ENCODE measurements at places on chromosomes 12 and 14.

- DNase-seq: no peak
Measured at GRCh38 chr14:77561881-77562280, 54.6 kb downstream of the SPTLC2 start.

- no peak for DNase-seq
Measured at GRCh38 chr14:105844810-105845724, 318.7 kb downstream of the TMEM121 start.

DNA sequence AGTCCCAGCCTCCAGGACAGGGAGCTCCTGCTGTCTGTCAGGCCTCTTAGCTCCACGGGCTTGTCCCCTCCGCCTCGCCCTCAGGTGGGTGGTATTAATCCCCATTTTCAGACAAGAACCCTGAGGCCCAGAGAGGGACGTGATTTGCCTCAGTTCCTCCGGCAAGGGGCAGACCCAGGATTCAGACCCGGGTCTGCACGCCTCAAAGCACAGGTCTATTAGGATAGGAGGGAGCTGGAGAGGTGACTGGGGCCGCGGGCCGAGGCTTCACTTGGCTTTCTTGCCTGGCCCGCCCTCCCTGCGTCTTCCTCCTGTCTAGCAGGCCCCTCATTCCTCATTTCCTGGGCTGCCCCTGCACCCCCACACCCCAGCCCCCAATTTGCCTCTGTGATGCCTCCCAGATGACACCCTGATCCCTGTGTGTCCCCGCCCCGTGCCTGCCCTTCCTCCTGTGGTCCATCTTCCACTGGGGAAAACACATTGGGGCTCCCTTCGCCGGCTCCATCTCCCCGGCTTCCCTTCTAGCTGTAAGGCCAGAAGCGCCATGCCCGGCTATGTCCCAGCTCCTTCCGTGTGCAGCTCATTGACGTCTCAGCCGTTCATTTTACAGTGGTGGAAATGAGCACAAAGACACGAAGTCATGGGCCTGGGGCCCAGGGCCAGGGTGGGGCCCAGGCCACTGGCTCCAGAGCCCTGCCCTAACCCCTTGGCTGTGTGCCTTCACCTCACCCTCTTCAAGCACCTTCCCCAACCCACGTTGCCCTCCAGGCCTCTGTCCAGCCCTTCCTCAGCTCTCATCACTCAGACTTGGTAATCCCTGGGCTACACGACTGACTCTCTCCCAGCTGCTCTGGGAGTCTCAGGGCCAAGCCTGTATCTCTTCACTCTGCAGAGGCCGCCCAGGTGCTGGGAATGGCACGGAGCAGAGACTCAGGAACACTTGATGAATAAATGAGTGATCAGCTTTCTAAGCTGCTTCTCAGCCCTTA lies 15.5 kb upstream of the CYP46A1 start:
- no peak for DNase-seq

DNA sequence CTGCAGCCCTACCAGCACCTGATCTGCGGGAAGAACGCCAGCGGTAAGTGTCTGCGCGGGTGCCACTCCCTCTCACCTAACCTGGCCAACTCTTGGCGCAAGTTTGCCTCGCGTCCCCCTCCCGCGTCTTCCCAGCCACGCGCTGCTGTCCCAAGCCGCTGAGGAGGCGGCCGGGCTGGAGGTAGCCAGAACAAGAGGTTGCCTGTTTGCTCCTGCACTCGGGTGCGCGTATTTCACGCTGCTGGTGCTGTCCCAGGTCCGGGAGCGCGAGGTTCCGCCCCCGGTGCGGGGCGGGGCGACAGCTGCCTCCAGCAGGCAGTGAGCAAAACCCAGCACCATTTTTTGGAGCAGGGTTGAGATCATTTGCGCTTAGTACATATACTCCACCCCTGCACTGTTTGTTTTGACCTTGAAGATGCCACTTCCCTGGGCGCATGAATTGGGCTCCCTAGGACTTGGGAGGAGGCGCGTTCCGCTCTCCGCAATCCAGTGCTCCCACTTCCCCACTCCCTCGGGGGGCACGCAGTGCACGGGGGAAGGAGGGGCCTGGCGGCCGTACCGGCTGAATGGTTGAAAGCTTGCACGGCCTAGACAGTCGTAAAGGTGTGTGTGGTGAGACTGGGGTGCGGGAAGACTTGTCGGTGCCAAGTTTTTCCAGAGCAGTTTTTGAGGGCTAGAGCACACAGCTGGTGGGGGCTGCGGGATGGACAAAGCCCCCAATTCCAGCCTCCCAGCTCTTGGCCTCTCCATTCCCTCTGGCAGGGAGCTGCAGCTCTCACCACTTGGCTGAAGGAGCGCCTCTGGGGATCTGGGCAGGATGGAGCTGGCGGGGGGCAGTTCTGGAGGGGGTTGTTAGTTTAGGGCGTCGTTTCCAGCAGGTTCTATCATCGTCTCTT lies 226.9 kb upstream of the CRY1 start:
- no peak for DNase-seq

DNA sequence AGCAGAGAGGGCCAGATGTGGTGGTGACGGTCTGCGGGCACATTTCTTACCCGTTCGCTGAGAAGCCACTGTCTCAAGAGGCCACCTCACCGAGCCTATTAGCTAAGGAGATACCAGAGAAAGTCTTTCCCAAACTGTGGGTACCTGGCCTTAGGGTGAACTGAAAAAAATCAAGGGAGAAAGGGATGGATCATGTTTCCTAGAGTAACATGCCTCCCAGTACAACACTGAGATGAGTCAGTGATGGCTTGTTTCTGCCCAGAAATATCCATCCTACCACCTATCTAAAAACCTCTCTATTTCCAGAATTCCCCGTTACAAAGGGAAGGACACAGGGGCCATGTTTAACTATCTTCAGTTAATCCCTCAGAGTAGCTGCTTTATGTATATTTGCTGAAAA lies 83.7 kb downstream of the LMNTD1 start:
- DNase-seq: no peak

GRCh38 chr12:21989819-21990412 lies 48.7 kb upstream of the ABCC9 start:
- DNase-seq: no peak

DNA sequence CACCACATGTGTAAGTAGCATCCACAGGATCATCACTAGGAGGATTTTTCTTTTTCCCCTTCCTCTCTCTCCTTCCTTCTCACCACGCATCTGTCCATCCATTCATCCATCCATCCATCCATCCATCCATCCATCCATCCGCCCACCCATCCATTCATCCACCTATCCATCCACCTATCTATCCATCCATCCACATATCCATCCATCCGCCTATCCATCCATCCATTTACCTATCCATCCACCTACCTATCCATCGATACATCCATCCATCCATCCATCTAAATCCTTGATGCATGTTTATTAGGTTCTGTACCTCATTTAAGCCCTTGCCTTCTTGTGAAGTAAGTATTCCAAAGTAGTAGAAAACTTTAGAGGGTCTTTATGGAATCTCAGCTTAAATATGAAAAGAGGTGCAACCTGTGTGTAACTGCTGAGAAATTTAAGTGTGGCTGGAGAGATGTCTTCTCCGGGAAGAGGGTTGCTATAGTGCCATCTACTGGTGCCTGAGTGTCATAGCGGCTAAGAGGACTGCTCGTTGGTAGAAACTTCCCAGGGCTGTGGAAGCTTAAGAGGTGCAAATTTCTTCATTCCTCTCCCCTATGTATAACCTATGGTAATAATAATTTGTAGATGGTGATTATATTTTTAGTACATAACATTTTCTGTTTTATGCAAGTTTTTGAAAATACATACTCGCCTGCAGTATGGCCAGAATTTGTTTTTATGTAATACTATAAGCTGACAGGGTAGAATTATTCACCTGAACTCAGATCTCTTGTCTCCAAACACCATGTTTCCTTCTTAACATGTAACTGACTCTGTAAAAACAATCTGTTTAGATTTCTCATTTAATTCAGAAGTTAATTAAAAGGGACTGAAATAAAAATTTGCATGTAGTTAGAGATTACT lies 46.0 kb downstream of the MYO1H start:
- DNase-seq: no peak

DNA sequence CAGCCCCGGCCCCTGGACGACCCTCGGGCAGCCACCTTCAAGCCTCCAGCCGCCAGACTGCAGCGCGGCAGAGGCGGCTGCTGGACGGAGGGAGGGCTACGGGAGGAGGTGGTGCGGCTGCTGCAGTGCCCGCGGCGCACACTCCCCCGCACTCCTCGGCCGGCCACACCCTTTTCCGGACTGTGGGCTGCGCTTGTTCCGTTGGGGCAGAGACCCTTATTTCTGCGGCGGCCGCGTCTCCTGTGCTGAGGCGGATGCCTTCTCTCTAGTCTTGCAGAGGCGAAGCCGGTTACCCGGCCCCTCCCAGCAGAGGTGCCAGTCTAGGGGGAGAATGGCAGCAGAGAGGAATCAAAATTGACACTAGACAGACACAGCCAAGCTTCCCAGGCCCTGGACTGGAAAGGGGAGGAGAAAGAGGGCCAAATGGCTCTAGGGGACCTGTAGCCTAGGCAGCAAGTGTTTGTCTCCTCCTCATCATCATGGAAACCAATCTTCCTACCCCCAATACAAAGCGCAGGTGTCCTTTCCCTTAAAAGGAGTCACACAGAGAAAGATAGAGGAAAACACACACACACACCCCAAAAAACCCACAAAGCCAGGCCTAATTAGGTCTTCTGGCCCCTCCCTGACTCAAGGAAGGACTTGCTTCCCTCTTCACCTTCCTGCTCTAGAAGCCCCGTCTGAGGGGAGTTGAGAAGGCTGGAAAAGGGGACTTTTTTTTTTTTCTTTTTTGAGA lies 1.3 kb downstream of the ESYT1 start:
- DNase-seq: no peak

DNA sequence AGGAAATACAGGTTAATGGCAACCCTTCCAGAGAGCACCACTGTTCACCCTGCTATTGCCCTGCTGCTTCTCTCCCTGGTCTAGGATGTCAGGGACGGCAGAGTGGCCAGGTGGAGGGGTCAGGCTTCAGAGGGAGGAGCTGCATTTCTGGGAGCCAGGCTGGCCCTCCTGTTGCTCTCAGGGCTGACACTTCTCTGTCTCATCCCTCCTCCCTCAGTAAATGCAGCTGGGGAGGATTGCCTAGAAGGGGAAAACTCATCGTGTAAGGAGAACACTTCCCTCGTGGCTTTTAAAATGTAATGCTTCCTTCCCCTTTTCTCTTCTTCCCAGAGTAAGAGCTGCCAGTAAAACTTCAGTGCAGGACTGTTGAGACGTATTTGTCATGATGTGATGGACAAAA lies 20.8 kb downstream of the SUSD6 start:
- DNase-seq: no peak

DNA sequence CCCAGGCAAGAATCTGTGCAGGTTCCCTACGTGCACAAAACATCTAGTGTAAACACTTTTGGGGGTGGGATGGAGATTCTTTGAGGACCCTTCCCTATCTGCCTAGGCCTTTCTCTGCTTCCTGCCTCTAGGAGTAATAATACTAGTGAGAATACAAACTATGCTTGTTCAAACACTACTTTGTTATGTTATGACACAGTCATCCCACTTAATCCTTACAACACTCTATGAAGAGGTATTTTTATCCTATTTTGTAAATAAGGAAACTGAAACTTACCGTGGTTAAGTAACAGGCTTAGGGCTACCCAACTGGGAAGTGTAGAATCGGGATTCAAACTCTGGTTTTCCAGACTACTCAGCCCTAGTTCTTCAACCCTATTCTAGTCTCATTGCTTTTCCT lies 96.5 kb downstream of the KCNA5 start:
- no peak for DNase-seq

DNA sequence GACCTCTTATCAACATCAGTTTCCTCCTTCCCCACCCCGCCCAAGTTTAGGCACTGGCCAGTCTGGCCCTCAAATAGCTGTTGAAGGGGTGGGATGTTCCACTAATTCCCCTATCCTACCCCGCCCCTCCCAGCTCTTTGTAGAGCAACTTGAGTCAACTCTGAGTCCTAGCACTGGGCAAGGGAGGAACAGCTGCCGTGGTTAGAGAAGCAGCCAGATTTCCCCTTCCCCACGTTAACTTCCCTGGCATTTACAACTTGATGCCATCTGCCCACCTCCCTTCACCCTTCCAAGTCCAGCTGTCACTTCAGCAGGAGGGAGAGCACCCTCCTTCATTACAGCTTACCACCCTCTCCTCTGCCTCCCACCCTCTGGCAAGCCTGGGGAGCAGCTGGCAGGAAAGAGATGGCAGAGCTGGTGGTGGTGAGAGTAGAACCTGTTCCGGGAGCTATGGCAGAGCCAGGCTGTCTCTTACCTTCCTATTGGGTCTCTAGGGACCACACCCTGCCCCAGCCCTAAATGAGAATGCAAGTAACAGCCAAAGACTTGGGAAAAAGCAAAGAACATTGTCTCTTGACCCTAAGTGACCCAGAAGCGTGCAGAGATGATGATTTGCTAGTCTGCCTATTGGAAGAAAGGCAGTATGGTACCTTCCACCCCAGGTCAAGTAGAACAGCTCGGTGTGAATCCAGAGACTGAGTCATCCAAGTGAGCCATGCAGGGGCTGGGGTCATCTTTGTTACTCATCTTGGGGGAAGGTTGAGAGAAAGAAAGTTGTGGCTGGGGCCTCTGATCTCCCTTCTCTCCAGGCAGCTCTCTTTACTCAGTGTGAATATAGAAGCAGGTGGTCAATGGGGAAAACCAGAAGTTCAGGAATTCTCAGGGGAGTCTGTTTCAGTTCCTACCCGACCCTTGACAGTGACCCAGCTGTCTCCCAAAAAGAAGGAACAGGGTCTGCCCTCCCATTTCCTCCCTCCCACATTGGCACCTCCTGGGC lies 1.5 kb downstream of the BLOC1S1 start:
- DNase-seq: no peak

DNA sequence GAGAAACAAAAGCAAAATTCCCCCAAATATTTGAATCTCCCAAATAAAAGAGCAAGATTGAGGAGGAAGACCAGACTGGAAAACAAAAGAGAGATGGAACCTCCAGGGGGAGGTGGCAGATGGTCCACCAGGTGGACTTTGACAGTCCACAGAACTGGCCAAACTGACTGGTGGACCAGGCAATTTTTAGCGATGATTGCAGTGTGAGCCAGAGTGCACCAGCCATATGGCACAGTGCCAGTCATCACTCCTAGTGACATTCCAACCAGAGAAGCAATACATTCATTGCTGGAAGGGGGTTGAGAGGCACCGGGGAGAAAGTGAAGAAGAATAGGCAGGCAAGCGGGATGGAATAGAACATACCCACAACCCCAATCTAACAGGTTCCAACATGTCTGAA lies 182.9 kb downstream of the EXOC5 start:
- no peak for DNase-seq

DNA sequence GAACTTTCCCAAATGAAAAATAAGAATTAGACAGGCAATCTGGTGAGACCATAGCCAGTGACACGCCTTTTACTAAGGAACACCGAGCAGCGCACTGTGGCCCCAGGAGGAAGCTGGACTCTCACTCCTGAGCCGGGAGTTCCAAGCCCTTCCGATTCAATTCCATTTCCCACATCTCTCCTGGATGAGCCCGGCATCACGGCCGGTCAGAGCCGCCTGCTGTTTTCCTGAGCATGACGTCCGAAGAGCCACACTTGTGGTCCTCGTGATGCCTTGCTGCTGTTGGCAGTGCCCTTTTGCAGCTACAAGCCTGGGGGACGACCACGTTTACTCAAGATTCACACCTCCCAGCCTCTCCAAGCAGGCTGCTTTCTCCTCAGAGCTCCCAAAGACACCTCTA lies 40.8 kb downstream of the FBXL14 start:
- DNase-seq: no peak

GRCh38 chr14:104788161-104788818 lies 7.3 kb downstream of the AKT1 start:
- no peak for DNase-seq
